ENCODE measurements at places on chromosomes 1 and 21.

- no peak for DNase-seq
These were observed 94.8 kb upstream of the DISP3 start for GRCh38 chr1:11384170-11384554.

DNA sequence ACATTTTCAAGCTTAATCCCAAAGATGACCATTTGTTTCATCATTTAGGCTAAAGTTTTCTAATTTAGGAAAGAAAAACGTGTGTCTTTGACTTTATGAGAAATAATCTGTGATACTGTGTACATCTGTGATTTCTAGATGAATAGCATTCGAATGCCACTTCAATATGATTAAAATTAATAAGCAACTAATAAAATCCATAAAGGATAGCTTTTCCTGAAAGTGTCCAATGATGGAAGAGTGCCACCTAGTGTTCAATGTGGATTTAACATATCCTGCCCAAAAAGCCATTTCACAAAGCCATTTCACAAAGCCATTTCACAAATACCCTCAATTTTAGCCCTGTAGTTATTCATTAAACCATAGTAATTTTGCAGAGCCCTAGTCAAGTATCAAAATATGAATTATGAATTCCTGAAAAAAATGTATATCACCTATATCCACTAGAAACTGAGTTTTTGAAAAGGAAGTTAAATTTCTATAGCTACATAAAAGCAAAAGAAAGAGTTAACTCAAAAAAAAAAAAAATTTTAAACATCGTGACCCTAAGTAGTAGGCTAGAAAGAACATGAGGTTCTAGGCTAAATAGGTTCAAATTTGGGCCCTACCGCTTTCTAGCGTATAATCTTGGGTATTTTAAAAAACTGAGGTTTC lies 19.1 kb downstream of the NME7 start:
- no peak for DNase-seq

- DNase-seq: no peak
These were observed 426.1 kb downstream of the PTPRC start for GRCh38 chr1:199064971-199065370.

DNA sequence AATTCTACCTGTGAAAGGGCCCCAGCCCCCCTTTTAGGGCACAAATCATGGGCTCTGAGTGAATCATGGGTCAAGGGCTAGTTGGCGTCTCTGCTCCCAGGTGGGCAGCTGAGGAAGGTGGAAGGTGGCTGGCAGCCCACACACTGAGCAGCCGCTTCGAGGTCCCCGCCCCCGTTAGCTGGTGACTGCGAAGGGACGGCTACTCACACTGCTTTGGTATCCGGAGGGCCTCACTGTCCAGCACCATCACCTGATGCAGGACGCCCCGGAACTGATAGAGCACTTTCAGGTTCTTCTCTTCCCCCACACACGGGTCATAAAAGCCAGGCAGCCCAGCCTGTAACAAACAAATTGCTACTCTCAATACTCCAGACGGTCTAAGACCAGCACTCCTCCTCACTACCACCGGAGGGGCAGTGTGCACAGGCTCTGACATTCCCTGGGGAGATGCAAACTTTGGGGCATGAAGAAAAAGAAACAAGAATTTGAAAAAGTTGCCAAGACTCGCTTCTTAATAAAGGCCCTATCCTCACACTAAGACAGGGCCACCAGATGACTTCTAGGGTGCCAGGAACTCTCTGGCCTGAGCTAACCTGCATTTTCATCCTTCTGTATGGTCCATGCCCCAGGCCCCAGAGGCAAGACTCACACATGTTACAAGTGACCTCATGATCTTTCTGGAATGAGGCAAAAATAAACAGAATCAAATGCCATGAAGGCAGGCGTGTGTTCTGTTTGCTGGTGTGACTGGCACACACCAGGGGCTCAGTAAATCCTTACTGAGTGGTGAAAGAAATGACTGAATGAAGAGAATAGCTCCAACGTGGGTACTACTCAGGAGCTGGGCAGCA lies 11.5 kb downstream of the THAP3 start:
- DNase-seq: no peak

GRCh38 chr21:34886240-34887104 lies 162.6 kb downstream of the RUNX1 start:
- DNase-seq: no peak

- no peak for DNase-seq
These were observed 44.9 kb upstream of the USP24 start for GRCh38 chr1:55259911-55260609.

DNA sequence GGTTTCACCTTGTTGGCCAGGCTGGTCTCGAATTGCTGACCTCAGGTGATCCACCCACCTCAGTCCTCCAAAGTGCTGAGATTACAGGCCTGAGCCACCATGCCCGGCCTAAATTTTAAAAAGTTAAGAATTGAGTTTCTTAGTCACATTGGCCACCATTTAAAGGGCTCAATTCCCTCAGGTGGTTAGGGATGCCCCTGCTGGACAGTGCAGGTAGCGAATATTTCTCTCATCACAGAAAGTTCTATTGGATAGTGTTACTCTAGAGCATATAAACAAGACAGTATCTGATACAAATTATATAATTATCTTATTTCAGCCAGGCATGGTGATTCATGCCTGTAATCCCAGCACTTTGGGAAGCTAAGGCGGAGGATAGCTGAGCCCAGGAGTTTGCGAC lies 320.2 kb downstream of the ZP4 start:
- no peak for DNase-seq

GRCh38 chr1:152020849-152021248 lies 16.0 kb downstream of the S100A11 start:
- DNase-seq: no peak

- no peak for DNase-seq
These were observed 261.6 kb downstream of the CAMTA1 start for GRCh38 chr1:7046891-7047290.

- DNase-seq: no peak
These were observed 141.4 kb upstream of the RAB4A start for GRCh38 chr1:229129301-229130027.

DNA sequence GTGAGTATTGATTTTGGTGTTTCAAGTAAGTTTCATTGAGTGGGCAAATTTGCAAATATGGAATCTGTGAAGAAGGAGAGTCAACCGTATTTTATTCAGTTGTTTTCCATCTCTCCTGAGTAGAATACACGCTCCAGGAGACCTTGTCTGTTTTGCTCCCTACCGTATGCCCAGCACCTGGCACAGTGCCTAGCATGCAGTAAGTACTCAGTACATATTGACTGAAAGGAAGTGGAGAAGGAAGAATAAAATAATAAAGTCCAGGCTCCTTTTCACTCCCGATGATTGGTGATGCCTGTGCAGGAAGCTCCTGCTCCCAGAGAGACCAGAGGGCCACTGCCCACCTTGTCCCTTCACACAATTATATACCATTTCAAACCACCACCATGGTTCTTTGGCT lies 59.4 kb upstream of the NEK2 start:
- DNase-seq: no peak

GRCh38 chr1:248815407-248816034 lies 10.2 kb downstream of the SH3BP5L start:
- DNase-seq: no peak

DNA sequence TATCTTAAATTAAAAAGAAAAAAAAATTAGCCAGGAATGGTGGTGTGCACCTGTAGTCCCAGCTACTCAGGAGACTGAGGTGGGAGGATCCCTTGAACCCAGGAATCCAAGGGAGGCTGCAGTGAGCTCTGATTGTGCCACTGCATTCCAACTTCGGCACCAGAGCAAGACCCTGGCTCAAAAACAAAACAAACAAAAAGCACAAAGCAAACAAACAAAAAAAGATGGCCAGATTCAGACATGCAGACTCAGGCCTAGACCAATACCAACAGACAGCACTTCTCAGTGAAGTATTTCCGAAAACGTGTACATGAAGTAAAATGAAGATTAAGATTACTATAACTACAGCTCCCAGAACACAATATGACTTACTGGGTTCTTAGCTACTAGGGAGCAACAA lies 10.6 kb downstream of the SLC35D1 start:
- DNase-seq: no peak

DNA sequence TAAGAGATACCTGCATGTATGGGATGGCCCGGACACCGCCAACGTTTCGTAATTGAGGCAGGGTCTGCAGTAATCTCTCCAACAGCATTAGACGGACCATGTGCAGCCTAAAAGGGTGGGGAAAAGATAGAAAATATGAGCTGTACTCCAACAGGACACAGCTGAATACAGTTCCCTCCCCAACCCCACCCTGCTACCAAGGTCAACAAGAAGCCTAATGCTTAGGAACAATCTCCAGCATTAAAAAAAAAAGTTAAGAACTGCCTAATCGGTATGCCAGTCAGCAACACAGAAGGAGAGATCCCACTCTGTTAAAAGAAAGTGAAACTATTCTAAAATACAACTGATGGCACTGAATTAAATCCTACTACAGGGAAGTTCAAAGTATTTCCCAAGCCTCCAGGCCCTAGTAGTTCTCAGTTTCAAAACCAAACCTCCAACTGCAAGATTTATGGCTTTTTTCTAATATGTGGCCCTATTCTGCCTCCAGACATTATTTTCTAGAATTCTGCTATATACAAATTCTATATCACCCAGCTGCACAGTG lies 81.0 kb downstream of the UBR4 start:
- DNase-seq: no peak

DNA sequence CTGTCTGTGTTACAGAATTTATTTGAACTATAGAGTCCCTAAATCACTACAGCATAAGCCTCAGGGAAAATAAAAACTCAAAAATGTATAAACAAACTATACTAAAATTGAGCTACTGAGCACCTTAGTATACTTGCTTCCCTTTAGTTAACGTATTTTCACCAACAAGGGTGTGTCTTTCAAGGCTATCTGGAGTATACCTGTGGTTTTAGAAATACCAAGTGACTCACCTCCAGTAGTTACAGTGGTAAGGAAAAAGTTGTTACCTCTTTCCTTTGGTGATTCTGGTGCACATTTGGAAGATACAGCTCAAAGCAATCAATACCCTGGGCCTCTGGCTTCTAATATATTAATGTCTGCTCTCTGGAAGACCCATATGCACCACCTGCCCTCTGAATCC lies 68.0 kb upstream of the C1orf105 start:
- no peak for DNase-seq

DNA sequence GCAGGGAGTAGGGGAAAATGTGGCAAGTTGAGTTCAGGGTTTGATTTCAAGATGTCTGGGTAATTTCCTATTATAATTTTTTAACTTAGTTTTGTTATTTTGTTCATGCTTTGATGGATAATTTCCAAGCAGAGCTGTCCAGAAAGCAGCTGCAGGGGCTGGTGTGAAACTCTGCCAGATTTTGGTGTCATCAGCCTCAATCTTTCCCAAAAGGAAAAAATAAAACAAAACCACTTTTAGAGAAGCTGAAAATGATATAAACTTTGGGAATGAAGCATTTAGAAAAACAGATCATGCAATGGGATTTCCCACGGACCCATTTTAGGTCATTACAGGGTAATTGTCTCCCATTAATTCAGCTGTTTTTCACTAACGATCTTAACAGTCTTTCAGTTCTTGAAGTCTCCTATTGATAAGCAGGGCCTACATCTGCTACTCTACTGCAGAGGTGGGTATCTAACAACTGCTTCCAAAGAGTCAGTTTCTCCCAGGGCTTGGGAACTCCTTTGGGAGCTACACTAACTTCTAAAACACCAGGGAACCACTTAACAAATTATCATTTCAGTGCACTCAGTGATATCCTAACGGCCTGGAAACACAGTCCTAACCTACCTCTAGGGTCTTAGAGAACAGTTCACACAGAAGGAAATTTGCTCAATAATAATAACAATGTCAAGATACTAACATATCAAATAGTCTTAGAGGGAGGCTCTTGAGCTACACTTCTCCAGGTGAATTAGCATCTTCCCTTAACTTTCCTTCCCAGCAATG lies 12.3 kb downstream of the ZNF436 start:
- no peak for DNase-seq

GRCh38 chr1:100606438-100606837 lies 68.5 kb downstream of the GPR88 start:
- DNase-seq: no peak
